ENCODE measurements at places on chromosomes 5 and 9.

DNA sequence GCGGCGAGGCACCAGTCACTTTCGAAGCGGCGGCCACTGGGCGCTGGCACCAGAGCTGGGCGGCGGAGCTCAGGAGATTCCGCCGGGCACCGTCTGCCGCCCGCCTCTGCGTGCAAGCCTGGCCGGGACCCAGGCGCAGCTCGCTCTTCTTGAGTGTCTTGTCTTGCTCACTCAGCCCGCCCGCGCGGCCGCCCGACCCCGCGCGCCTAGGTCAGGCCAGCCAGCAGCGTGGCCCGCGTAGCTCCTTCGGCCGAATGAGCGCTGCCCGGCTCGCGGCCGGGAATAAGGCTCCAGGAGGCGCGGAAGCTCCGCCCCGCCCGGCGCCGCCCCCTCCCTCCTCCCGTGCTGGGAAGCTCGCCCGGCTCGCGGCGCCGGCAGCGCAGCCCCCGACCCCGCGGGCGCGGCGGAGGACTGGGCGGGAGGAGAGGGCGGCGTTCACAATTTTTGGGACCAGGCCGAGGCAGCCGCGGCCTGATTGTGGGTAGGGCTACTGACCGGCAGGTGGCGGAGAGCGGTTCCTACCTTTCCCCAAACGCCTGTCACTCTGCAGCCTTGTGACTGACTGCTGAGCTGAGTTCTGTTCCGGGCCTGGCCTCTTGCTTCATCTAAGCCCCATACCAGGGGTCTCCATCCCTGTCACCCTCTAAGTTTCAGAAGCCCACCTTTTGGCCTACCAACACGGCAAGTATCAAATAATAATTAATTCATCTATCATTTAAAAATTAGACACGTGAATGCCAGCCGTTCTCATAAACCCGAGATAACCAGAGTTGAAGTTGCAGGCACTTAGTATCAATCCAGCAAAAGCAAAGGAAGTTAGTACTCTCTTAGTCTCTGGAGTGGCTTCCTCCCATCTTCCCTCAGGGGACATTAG is at the start of gene HBEGF:
HBEGF (minus strand) TSS at position 256 of the 874 bp plus-strand sequence. CDS start 275 bp downstream, outside the sequence.
- peak; percentile 94 for DNase-seq

GRCh38 chr5:164881442-164881841 is 1376.0 kb downstream of the MAT2B start:
- DNase-seq, result no peak

DNA sequence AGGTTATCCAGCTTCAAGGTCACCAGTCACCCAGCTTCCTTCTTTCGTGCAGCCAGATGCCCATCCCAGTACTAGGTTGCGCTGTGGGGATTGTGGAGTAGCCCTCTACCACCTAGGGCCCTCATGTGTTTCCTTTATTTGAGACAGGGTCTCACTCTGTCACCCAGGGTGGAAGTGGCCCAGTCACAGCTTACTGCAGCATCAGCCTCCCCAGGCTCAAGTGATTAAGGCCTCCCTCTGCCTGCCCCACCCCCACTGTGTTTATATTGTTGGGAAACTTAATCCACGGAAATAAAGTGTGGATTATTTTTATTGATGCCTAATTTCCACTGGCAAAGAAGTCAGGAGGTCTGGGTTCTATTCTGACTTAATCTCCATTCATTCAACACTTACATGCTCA is 4.3 kb downstream of the IL17B start:
- DNase-seq, result no peak

DNA sequence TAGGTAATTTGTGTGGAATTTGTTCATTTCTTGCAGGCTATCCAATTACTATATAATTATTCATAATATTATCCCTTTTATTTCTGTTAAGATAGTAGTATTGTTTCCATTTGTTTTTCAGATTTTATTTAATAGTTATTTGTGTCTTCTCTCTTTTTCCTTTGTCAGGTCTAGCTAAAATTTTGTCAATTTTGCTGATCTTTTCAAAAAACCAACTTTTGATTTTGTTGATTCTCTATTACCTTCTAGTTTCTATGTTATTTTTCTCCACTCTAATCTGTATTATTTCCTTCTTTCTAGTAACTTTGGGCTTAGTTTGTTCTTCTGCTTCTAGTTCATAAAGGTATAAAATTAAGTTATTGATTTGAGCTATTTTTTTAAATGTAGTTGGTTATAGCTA is 76.3 kb downstream of the OSTF1 start:
- no peak for DNase-seq

DNA sequence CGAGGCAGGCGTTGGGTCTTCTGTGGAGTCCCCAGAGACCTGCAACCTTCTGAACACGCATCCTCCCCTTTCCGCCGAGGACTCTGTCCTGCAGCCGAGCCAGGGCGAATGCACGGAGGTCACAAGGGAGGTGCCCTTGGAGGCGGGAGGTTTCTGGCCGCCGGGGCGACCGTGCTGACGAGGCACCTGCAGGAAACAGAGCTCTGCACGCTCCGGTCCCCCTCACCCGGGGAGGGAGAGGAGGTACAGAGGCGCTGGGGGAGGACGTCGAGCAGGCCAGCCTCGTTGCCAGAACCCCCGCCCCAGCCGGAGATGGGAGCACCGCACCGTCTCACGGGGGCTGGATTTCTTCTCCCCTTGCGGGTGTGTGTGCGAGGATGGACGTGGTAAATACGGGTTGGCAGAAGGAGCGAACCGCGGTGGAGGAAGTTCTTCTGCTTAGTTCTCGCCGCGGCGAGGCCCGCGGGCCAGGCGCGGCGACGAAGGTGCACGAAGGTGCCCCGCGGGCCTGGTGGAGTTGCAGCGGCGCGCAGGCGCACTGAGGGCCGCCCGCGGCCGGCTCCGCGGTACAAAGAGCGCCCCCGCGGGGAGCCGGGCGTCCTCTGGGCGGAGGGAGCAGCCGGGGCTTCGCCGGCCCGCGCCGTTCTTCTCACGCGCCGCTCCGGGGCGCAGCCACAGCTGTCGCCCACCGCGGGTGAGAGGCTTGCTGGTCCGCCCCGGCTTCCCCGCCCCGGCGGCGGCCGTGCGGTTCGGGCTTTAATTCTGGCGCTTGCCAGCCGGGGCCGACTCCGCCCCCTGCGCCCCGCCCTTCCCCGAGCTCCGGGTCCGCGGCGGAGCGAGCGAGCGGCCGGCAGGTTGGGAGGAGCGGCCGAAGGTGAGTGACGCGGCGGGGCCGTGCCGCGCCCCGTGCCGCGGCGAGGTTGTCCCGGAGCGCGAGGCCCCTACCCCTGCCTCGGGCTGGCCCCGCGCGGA is 289.5 kb downstream of the DOCK8 start:
- DNase-seq, result peak; percentile 90

DNA sequence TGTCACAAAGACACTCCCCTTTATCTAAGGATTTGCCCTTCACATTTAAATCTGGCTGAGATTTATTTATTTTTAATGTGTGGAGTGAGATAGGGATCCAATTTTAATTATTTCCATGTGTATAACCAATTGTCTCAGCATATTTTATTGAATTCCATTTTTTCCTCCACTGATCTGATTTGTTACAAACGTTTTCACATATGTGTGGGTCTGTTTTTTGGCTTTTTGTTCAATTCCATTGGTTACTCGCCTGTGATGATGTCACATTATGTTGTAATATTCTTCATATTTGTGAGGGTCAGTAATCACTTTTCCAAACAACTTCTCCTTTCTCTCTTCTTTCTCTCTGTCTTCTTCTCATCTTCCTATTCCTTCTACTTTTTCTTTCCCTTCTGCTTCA is 278.3 kb upstream of the RFX3 start:
- no peak for DNase-seq

DNA sequence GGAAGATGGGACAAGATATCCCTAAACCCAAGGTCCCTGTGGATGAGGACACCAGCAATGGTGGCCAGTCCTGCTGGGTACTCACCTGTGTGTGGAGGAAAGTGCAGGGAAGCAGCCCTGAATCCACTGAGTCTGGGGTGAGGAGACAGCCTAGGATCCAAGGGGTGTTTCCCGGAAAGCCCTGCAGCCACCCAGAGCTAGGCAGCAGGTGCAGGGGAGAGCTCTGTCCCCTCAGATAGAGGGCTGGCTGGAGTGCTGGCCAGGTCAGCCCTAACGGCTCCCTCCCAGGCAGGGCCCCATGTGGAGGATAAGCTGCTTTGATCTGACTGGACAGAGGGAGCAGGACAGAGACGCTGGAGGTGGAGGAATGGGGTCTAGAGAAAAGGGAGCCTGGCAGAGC is 344.7 kb upstream of the IRX4 start:
- DNase-seq, result no peak

Measured in AG08396 (cell line).